ENCODE measurements at places on chromosomes 6 and 20.
A peak's percentile ranks its signal among the peaks of the same experiment; 100 is the strongest.

- no peak for DNase-seq
Observed at GRCh38 chr6:57434944-57435343, 117.5 kb downstream of the PRIM2 start.

DNA sequence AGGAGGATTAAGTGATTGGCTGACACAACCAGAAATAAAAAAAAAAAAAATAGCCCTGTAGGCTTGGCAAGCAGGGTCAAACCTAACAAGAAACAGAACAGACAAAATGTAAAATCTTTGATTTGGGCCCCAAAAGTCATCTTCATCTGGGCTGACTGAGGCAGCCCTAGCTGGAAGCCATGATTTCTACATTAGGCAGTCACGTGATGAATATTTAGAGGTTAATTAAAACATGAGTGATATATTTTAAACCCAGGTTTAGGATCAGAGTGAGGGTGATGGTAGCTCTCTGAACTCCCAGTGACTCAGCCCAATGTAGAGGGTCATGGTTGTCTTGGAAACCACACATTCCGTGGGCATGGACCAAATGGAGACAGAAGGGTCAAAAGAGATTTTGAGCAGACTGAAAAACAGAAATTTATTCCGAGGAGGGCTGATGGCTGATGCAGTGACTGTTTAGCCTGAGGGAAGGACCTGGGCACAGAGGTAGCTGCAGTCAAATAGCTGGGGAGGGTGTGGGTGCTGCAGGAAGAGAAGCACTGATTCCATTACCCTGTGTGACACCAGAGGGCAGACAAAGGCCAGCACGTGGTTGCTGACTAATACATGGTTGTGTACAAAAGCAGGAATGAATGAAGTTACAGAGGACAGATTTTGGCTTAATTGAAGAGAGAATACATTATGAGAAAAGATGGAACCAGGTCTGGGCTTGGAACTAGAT, 573.1 kb upstream of the CHD6 start:
- peak; percentile 24 for DNase-seq

DNA sequence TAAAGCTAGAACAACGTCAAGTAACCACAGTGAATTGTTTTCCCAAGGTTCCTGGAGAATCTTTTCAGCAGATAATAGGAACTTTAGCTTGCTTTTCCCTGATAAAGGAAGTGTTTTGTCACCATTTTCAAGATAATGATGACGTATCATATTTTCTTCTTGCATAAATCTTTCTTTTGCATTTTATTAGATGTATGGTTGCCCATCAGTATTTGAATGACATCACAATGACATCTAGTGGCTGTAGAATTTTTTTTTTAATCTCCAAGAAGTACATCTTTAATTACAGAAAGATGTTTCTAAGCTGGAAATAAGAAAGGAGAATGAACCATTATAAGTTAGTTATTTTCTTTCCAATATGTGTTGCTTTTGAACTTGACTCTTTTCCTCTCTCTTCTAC, 83.0 kb downstream of the CENPW start:
- DNase-seq, result no peak

- peak; percentile 29 for DNase-seq
Observed at GRCh38 chr6:127737009-127737486, 160.1 kb downstream of the C6orf58 start.

- no peak for DNase-seq
Observed at GRCh38 chr20:8095648-8096572, 36.2 kb upstream of the PLCB1 start.

DNA sequence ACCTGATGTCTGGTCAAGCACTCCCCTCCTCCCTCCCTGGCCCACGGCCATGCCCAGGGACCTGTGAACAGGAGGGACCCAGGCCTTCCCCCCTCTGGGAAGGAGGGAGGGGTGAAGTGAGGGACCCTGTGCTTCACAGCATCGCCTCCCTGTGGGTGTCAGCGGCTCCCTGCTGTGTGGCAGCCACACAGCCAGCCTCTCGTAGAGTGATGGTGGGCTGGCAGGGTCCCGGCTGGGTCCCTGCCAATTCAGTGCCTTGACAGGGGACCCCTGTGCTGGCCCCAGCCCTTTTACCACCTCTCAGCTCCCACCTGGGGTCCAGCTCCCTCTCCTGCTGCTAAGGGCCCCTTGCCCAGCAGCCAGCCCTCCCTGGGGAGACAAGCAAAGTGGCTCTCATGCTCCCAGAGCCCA, 31.3 kb upstream of the GRM4 start:
- no peak for DNase-seq

GRCh38 chr6:167737205-167737830, 89.4 kb upstream of the AFDN start:
- DNase-seq, result no peak

- DNase-seq, result no peak
Observed at GRCh38 chr6:44386929-44387345, 569 bp upstream of the CDC5L start.

DNA sequence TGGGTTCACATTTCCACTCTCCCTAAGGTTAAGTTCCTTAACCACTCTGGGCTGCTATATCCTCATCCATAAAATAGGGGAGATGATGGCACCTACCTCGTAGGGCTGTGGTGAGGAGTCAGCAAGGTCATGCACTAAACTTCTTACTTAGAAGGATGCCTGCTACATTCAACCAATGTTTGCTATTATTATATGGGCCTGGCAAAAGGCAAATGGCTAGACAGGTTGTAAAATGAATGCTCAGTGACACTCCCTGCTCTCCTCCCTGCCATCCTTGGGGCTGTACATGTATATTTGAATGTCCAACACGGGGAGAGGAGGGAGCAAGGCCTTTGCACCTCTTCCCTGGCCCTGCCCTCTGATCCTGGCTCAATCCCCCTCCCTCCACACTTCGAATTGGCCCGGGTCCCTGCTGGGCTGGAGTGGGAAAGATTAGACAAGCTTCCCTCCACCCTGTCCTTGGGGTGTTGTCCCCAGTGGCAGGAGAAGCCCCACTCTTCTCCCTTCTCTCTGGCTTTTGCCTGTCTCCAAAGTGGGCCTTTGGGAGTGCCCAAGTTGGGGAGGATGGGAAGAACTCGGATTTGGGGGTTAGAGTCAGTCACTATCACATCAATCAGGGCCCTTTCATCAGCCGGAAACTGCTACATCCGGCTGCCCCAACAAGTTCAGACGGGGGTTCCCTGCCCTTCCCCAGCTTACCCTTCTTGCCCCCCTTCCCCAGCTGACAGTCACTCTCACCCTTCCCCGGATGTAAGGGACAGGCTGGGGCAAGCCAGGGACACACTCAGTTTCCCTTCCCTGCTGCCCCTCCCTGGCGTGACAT, 36.3 kb upstream of the VEGFA start:
- DNase-seq, result peak; percentile 76

DNA sequence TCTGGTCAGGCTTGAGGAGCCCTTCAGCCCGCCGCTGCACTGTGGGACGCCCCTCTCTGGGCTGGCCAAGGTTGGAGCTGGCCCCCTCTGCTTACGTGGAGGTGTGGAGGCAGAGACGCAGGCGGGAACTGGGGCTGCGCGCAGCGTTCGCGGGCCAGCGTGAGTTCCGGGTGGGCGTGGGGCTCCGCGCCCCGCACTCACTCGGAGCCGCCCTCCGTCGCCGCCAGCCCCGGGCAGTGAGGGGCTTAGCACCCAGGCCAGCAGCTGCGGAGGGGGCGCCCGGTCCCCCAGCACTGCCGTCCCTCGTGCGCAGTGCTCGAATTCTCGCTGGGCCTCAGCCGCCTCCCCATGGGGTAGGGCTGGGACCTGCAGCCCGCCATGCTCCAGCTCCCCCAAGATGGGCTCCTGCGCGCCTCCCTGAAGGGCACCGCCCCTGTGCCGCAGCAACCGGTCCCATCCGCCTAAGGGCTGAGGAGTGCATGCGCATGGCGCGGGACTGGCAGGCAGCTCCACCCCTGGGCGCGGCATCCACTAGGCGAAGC, 695.9 kb downstream of the EPHA7 start:
- DNase-seq, result no peak

GRCh38 chr6:129055796-129056195, 172.9 kb downstream of the LAMA2 start:
- DNase-seq, result no peak

- DNase-seq, result no peak
Observed at GRCh38 chr6:227074-227782, 65.1 kb upstream of the DUSP22 start.

DNA sequence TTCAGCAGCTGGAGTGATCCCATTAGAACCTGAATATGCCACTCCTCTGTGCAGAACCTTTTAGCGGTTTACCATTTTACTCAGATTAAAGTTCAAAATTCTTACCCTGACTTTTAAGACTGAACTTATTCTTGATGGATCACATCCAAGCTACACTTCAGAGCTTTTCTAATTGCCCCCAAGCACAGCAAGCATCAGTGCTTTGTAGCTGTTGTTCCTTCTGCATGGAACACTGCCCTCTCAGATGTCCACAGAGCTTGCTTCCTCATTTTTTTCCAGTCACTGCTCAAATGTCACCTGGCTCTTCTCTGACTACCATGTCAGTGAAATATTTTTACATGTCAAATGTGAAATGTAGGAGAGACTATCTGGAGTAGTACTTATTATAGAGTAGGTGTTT, 1.6 kb upstream of the SLC35B3 start:
- DNase-seq, result no peak

DNA sequence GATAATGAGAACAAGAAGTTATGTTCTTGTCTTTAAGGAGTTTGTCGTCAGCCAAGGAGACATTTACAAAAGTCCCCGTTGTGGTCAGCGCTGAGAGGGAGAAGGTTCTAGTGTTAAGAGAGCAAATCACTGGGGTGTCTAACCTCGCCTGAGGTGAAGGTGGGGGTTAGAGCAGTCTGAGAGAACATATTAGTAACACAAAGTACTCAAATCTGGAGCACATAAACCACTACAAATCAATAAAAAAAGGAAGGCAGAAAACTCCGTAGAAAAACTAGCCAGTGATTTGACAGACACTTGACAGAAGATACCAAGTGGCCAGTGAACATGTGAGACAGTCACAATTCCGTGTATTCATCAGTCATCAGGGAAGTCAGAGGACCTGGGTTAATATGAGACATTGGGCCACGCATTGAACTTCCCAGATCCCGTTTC, 45.4 kb downstream of the CDS2 start:
- DNase-seq, result no peak

DNA sequence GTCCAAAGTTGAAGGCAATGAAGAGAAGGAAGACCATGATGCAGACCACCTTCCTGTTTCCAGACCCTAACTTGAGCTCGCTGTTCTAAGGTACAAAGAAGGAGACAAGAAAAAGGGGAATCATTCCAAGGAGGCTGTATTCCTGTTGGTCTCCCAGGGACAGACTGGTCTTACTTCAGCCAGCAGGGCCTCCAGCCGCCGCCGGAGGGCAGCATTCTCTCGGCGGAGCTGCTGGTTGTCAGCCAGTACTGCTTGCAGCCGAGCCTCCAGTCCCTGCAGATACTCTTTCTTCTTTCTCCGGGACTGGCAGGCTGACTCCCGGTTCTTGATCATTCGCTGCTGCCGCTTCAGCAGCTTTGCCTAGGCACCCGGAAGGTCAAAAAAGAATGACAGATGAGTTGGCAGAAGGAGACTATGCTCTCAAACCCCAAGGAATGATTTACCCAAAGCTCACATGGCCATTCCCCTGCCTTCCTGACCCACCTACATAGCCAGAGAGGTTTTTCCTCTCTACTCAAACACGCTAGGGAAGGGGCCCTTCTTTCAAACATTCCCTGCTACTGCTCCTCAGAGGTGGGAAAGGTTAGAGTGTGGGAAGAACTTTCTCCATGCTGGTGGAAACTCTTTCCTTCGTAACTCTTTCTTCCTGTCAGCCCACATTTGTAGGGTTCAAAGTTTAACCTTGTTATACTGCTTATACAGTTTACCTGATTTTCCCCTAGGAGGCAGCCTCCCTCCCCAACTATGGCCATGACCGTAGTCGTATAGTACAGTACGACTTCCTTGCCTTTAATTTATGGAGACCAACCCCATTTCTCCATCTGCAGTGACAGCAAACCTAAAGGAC, 9.0 kb downstream of the ATF6B start:
- peak; percentile 95 for DNase-seq

- peak; percentile 75 for DNase-seq
Observed at GRCh38 chr6:37741757-37742400, 44.2 kb upstream of the MDGA1 start.
